Sigmoid colon (tissue), 7 donors: ENCODE measurements at places on chromosomes 13 and 19. TPM values are rescaled to one million over a fixed set of nuclear protein-coding genes. Genes with fewer than 3 reads are reported as not detected.

GRCh38 chr19:7819337-7819736 is 10.7 kb upstream of the EVI5L start:
- H3K4me3 ChIP-seq, result no peak overlapping the region
- no peaks in the 10 kb centered on the region for H3K36me3 ChIP-seq
- no peaks in the 10 kb centered on the region for H3K27me3 ChIP-seq
- H3K27ac ChIP-seq, result no peak overlapping the region
- no peaks in the 10 kb centered on the region for H3K4me1 ChIP-seq

DNA sequence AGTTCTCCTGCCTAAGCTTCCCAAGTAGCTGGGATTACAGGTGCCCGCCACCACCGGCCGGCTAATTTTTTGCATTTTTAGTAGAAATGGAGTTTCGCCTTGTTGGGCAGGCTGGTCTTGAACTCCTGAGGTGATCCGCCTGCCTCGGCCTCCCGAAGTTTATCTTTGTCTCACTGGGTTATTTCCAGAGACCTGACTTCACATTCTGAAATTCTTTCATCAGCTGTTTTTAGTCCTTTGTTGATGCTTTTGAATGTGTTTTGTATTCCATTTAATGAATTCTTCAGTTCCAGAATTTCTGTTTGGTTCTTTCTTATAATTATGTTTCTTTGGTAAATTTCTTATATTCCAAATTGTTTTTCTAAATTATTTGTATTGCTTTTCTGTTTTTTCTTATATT is 55.4 kb upstream of the MLNR start:
- H3K36me3 ChIP-seq, result no peaks in the 10 kb centered on the region
- DNase-seq, result no peak
- H3K4me1 ChIP-seq, result no peaks in the 10 kb centered on the region
- no peaks in the 10 kb centered on the region for H3K27me3 ChIP-seq
- no peak overlapping the region for H3K4me3 ChIP-seq

GRCh38 chr13:79870123-79870522 is 389.2 kb downstream of the NDFIP2 start:
- no peak for DNase-seq
- H3K4me3 ChIP-seq, result no peak overlapping the region
- no peaks in the 10 kb centered on the region for H3K36me3 ChIP-seq

GRCh38 chr13:85406269-85406975 is 392.8 kb downstream of the SLITRK6 start:
- DNase-seq, result no peak
- H3K36me3 ChIP-seq, result no peaks in the 10 kb centered on the region
- no peak overlapping the region for H3K4me3 ChIP-seq

- no peak for DNase-seq
- peak overlapping the region; percentile 94 for H3K27ac ChIP-seq
- H3K4me1 ChIP-seq, result peaks cover 78% of the 10 kb centered on the region
- no peaks in the 10 kb centered on the region for H3K36me3 ChIP-seq
- no peaks in the 10 kb centered on the region for H3K27me3 ChIP-seq
- H3K4me3 ChIP-seq, result no peak overlapping the region
Observed at GRCh38 chr13:110394371-110394841, 87.3 kb downstream of the COL4A2 start.

GRCh38 chr13:92806215-92806614 is 420.4 kb upstream of the GPC6 start:
- DNase-seq, result no peak
- H3K4me1 ChIP-seq, result peaks cover 7% of the 10 kb centered on the region
- H3K27me3 ChIP-seq, result no peaks in the 10 kb centered on the region
- peak overlapping the region; percentile 65 for H3K27ac ChIP-seq
- H3K36me3 ChIP-seq, result no peaks in the 10 kb centered on the region

DNA sequence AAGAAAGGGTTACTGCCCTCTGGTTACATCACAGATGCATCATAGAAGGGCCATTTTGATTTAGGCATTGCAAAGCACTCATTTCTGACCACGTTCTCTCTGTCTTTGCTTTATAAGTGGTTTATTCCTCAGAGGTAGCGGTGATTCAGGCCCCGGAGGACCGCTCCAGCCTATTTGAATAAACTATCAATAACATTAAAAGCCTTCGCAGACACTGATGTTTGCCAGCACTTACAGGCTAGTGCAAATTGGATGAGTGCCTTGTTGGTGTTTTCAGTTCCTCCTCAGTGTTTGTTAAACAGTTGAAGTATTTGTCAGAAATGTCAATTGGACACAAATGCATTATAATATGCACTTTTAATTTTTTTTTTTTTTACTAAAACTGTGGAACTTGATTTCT is 120.2 kb downstream of the RXFP2 start:
- no peaks in the 10 kb centered on the region for H3K4me1 ChIP-seq
- no peaks in the 10 kb centered on the region for H3K36me3 ChIP-seq
- H3K4me3 ChIP-seq, result no peak overlapping the region

GRCh38 chr19:19461306-19461670 is 54.1 kb downstream of the TSSK6 start:
- H3K4me3 ChIP-seq, result no peak overlapping the region
- H3K27ac ChIP-seq, result peak overlapping the region; percentile 73
- no peaks in the 10 kb centered on the region for H3K27me3 ChIP-seq
- H3K36me3 ChIP-seq, result peaks cover under 1% of the 10 kb centered on the region
- peaks cover 66% of the 10 kb centered on the region for H3K4me1 ChIP-seq

DNA sequence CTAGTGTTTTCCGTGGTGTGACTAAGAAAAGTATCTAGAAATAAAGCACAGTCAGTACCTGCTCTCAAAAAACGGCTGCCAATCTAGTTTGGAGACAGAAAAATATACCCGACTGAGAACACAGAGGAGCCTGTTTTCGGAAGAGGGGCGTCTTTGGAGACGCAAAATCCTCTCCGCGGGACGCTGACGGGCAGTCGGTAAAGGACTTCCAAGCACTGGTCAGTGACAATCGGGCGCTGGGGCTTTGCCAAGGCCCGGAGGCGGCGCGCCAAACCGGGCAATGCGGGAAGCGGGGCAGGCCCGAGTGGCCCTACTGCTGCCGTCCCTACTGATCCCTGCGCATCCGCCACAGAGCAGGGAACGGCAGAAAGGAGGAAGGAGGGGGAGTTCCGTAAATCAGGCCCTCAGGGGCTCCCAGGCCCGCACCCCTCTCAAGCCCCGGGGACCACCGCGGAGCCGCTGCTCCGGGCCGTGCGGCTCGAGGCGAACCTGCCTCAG is 588 bp upstream of the DPY19L3 start:
- no peaks in the 10 kb centered on the region for H3K27me3 ChIP-seq
- peaks cover 18% of the 10 kb centered on the region for H3K4me1 ChIP-seq
- DNase-seq, result peak; percentile 80
- H3K4me3 ChIP-seq, result peak overlapping the region; percentile 71

DNA sequence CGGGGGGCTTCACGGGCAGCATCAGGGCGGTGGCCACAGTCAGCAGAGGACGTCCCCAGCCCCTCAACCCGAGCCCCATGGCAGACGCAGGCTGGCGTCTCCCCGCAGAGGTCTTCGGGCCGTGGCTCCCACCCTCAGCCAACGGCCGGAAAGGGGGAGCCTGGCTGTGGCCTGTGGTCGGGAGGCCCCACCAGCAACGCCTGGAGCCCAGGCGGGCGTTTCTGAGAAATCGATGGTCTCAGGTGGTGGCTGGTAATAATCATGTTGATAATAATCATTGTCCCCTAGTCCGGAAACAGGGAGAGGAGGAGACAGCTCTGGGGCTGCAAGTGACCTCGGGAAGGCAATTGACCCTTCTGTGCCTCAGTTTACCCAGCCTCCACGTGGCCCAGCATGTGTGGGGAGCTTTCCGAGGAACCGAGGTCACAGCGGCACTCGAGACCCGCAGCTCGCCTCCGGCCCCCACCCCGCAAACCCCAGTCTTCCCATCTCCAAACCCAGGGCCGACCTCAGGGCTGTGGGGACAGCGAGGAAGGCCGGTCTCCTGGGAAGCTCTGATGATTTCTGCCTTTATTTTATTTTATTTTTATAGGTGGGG is at the start of gene PRSS57:
Gene PRSS57 (minus strand): TSS at position 101 of the 598 bp plus-strand sequence. CDS start 22 bp downstream, at position 79.
- no peak for DNase-seq
- H3K4me3 ChIP-seq, result no peak within 1 kb of the TSS
- H3K4me1 ChIP-seq, result no peaks in the 10 kb centered on the region
- peaks cover 5% of the 10 kb centered on the region for H3K27me3 ChIP-seq
- no peaks in the 10 kb centered on the region for H3K36me3 ChIP-seq

DNA sequence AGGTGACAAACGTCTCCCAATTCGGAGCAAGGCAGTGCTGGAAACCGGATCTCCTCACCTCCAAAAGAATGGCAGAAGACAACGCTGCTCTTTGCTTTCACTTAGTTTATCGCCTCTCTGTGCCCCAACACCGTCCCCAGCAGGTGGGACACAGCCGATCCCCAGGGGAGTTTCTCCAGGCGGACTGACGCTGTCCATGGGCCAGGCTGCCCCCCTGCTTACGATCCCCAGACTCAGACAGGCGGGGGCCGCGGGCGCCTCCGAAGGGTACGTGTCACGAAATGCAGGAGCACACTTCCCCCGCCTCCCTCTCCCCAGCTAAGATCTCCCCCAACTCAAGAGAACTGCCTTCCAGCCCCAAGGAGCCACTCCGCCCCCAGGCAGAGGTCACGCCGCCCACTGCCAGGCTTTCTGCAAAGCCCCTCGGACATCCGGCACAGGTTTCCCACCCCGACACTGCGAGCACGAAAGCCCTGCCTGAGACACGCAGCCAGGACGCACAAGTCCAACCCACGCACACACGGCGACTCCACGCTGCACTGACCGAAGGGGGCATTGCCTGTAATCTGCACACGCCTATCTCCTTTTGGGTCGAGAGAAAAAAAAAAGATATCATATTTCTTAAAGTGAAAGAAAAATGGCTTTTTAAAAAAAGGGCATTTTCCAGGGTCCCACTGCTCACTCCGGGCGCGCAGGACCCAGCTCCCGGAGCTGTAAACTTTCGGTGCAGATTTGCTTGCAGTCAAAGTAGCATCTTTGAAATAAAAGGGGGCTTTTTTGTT is 2.0 kb downstream of the SPRY2 start:
- H3K27ac ChIP-seq, result peak overlapping the region; percentile 88
- H3K27me3 ChIP-seq, result no peaks in the 10 kb centered on the region
- DNase-seq, result peak; percentile 85
- H3K4me1 ChIP-seq, result no peaks in the 10 kb centered on the region
- peak overlapping the region; percentile 66 for H3K4me3 ChIP-seq

- no peak overlapping the region for H3K4me3 ChIP-seq
- no peak overlapping the region for H3K27ac ChIP-seq
- H3K36me3 ChIP-seq, result no peaks in the 10 kb centered on the region
- no peaks in the 10 kb centered on the region for H3K27me3 ChIP-seq
Observed at GRCh38 chr13:34675626-34676025, 266.4 kb upstream of the NBEA start.

- H3K36me3 ChIP-seq, result no peaks in the 10 kb centered on the region
- H3K27me3 ChIP-seq, result no peaks in the 10 kb centered on the region
- peaks cover 13% of the 10 kb centered on the region for H3K4me1 ChIP-seq
- DNase-seq, result no peak
Observed at GRCh38 chr13:93268327-93269028, 41.9 kb downstream of the GPC6 start.

DNA sequence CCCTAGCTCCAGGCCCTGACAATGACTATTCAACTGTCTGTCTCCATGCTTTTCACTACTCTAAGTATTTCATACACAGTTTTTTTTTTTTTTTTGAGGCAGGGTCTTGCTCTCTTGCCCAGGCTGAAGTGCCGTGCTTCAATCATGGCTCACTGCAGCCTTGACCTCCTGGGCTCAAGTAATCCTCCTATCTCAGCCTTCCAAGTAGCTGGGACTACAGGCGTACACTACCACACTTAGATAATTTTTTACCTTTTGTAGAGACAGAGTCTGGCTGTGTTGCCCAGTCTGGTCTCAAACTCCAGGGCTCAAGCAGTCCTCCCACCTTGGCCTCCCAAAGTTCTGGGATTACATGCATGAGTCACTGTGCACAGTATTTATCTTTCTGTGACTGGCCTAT is 815.4 kb downstream of the DACH1 start:
- H3K36me3 ChIP-seq, result no peaks in the 10 kb centered on the region
- H3K27me3 ChIP-seq, result no peaks in the 10 kb centered on the region
- H3K4me1 ChIP-seq, result no peaks in the 10 kb centered on the region
- H3K27ac ChIP-seq, result no peak overlapping the region
- DNase-seq, result no peak

DNA sequence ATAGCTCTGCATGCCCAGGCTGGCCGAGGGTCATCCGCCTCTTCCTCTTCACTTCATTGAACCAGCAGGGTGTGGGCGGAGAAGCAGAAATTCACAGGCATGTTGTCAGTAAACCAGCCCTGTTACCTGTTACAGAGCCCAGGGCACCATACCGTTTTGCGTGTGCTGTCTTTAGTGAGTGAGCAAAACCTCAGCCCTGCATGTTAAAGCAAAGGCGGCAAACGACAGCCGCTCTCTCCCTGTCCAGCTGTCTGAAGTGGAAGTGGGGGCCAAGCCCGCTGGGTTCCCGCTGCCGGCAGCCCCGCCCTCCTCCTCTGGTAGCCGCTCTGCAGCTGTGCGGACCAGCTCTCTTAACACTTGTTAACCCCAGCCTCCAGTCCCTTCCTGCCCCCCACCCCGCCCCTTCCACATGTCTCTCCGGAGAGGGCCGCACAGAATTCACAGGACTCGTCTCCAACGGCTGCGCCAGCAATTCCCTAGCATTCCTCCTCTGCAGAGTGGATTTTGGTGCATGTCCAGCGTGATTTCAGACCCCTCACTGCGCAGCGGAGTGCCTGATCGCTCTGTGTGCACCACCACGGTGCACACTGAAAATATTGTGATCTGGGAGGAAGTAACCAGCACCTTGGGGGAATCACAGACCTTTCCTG is 12.7 kb downstream of the KLHL26 start:
- no peaks in the 10 kb centered on the region for H3K36me3 ChIP-seq
- peak overlapping the region; percentile 86 for H3K27ac ChIP-seq
- peak overlapping the region; percentile 13 for H3K4me3 ChIP-seq
- H3K4me1 ChIP-seq, result peaks cover 56% of the 10 kb centered on the region
- peak; percentile 90 for DNase-seq

DNA sequence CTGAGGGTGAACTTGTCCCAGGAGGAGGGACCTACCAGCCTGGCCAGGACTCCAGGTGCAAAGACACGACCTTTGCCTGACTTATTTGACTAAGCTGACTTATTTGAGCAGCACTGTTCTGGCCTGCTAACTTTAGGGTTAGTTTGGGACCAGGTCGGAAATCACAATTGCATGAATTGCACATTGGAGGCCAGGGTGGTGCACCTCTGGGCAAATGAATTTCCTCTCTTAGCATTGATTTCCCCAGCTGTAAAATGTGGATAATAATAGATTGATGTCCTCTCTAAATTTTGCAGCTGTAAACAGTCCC is 1.4 kb upstream of the BST2 start:
- peak overlapping the region; percentile 84 for H3K27ac ChIP-seq
- H3K36me3 ChIP-seq, result no peaks in the 10 kb centered on the region
- peaks cover 36% of the 10 kb centered on the region for H3K4me1 ChIP-seq
- H3K27me3 ChIP-seq, result no peaks in the 10 kb centered on the region

DNA sequence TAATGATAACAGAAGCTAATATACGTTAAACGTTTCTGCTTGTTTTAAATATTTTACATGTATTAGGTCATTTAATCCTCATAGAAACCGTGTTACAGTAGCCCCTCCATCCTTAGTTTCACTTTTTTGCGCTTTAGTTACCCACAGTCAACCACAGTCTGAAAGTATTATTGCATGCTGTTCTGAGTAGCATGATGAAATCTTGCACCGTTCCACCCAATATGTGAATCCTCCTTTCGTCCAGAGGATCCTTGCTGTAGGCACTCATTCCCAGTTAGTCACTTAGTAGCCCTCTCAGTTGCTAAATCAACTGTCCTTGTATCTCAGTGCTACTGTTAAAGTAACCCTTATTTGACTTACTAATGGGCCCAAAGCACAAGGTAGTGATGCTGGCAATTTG is 257.8 kb downstream of the ENOX1 start:
- no peak for DNase-seq
- no peaks in the 10 kb centered on the region for H3K4me1 ChIP-seq

Gene NXNL1
- polyA plus RNA-seq, result not detected

Gene EIF3K
- 498 TPM for polyA plus RNA-seq

Gene SSC5D
- polyA plus RNA-seq, result not detected

Gene POLRMT
- 30.3 TPM for polyA plus RNA-seq

Gene AKAP8L
- 67.5 TPM for polyA plus RNA-seq

Gene KASH5
- polyA plus RNA-seq, result not detected

Gene LAIR1
- 13.4 TPM for polyA plus RNA-seq
